Iris pigment epithelial cell (primary cell): ENCODE measurements at places on chromosomes 4 and X.

DNA sequence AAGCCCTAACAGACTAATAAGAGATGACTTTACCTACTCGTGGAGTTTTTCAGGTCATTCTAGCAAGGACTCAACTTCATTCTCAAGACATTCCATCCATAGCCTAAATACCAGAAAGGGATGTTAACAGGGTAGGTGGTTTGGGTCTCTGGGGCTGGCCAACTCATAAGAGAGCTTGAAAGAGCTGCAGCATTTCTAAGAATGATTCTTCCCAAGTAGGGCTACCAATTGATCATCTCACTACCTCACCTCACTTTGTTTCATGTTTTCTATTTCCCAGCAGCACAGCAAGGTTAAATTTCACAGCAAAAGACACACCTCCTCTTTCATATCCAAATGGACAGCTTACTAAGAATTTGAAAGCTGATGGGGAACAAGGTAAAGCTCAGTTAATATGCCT, 614.8 kb upstream of the DIPK2B start:
- DNase-seq, result no peak

DNA sequence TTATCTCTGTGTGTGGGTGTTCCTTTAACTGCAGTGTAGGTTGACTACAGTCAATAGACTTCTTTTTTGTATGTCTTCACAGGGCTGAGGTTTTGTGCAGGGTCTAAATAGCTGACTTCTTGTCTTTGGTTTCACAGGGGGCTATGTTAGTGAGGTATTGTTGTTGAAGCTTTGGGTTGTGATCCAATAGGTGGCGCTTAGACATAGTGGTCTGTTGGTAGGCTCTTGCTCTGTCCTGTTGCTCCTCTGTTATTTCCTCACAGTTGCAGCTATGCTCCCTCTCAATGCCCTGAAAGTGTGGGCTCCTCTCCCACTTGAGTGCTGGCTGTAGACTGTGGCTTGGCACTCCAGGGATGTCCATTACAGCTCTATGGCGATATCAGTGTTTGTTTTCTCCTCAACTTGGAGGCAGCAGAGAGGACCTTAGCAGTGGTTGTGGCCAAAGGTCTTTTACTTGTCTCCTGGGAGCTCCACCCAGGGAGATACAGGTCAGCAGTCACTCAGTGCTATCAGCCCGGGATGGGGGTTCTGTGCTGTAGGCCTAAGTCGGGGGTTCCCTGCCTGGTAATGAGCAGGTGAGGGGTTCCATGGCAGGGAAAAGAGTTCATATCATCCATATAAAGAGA, 14.0 kb downstream of the POF1B start:
- DNase-seq, result no peak

GRCh38 chr4:109994415-109994827, 81.7 kb downstream of the EGF start:
- DNase-seq, result no peak

DNA sequence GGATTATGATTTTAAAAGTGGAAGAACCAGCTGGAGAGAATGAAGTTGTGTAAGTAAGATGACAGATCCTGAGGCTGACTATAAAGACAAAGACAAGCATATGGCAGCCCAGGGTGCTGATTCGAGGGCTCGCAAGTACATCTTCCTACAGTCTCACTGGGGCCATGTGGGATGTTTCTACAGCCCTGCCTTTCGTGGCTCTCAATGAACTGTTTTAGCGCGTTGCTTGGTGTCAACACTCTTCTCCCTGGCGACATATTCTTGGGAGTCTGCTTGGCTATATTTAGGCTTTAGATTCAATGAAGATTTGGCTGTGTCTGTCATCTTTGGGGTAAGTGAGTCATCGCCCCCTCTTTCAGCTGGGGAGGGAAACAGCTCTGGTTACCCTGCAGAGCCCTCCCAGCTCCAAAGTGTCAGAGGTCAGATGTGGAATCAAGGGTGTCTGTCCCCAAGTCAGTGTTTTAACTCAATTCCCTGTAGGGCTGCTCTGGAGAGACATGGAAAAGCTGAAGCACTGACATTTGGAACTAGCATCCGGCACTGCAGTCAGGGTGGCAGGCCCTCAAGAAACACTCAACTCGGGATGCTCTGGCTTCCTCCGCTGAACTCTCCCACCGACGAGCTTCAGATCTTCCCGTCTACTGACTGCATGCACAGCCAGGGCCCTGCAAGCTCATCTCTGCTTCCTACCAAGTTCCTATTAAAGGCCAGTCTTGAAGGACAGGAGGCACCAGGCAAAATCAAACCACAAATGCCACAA, 65.7 kb downstream of the GATB start:
- no peak for DNase-seq

DNA sequence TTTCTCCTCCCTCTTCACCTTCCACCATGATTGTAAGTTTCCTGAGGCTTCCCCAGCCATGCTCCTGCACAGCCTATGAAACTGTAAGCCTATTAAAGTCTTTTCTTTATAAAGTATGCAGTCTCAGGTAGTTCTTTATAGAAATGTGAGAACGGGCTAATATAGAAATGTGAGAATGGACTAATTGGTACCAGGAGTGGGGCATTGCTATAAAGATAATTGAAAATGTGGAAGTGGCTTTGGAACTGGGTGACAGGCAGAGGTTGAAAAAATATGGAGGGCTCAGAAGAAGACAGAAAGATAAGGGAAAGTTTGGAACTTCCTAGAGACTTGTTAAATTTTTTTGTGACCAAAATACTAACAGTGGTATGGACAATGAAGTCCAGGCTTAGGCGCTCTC, 959.3 kb downstream of the SH3BGRL start:
- DNase-seq, result no peak

GRCh38 chr4:168562041-168562571, 65.3 kb downstream of the PALLD start:
- DNase-seq, result peak; percentile 73

- no peak for DNase-seq
Observed at GRCh38 chr4:153181700-153182099, 22.5 kb upstream of the TRIM2 start.

DNA sequence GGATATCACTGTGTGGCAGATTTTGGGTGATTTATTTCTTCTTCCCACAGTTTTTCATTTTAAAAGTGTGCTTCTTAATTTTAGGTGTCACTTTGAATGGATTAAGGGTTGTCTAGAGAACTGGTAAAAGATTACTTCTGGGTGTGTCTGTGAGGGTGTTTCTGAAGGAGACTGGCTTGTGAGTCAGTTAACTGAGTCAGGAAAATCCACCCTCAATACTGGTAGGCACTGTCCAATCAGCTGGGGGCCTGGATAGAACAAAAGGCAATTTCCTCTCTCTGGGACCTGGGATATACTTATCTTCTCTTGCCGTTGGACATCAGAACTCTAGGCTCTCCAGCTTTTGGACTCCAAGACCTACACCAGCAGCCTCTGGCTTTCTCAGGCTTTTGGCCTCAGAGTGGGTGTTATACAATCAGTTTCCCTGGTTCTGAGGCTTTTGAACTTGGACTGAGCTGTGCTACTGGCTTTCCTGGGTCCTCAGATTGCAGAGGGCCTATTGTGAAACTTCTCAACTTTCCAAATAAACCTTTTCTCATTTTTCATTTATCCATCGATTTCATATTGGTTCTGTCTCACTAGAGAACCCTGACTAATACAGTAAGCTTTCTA, 413.1 kb downstream of the GBA3 start:
- no peak for DNase-seq

GRCh38 chrX:122703762-122704161, 480.3 kb upstream of the GRIA3 start:
- no peak for DNase-seq

DNA sequence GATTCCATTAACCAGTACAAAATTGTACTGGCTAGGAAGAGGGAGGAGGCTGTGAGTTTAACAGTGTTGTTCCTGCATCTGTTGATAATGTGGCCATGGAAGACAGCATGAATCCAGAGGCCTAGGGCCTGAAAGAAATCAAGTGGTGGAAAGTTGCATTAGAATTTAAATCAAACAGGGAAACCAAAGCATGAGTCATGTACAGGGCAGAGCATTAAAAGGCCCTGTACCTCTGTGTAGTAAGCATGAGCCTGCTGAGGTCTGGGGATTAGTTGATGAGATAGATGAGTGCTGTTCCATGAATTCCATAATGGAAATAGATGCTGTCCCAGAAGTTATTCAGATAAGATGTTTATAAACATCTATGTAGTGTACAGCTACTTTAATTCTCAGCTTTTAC, 58.3 kb downstream of the MID1IP1 start:
- DNase-seq, result peak; percentile 14

- no peak for DNase-seq
Observed at GRCh38 chr4:3225936-3226335, 23.0 kb upstream of the MSANTD1 start.

DNA sequence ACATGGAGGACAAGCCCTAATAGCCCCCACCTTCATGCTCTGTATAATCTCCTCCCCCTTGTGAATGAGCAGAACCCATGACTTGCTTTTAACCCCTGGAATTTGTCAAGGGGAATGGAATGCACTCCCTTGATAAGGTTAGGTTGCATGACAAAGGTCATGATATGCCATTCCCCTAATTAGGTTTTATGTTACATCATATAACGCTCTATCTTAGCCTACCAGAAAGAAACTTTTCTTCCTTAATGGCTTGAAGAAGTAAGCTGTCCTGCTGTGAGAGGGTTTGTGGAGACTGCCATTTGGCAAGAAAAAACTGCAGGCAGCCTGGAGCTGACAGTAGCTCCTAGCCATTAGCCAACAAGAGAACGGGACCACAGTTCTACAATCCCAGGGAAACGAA, 399.8 kb upstream of the MAD2L1 start:
- no peak for DNase-seq

- DNase-seq, result peak; percentile 24
Observed at GRCh38 chrX:68941385-68941952, 112.6 kb downstream of the EFNB1 start.

DNA sequence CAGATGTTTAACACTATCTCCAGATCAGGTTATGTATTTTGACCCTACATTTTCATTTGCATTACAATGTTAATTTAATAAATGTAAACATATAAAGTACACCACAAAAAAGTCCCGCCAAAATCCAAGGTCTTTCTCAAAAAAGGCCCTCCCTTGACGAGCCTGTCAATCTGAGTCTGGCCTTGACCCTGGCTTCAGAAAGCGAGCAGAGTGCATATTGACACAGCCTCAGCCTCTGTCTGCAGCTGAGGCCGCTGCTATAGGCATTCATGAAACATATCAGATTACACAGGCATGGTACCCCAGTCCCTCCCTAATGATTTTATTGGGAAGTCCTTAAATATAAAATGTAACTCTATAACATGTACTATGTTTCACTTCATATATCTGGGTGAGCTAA, 6.2 kb downstream of the MBNL3 start:
- DNase-seq, result no peak

DNA sequence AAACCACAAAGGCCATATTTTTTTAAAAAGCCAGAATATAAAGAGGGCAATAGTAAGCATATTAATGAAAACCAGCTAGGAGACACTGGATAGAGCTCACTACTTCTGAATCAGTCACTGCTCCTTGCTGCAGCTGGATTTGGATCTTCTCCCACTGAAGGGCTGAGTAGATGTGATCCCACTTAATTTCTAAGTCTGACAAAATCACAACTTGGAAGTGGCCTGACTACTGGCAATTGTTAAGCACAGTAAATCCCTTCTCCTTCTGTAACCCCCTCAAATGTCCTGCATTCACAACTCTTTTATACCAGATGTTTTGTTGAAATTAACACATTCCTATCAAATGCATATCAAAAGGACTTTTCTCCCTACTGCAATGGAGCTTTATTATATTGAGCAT, 72.9 kb downstream of the AMMECR1 start:
- no peak for DNase-seq

DNA sequence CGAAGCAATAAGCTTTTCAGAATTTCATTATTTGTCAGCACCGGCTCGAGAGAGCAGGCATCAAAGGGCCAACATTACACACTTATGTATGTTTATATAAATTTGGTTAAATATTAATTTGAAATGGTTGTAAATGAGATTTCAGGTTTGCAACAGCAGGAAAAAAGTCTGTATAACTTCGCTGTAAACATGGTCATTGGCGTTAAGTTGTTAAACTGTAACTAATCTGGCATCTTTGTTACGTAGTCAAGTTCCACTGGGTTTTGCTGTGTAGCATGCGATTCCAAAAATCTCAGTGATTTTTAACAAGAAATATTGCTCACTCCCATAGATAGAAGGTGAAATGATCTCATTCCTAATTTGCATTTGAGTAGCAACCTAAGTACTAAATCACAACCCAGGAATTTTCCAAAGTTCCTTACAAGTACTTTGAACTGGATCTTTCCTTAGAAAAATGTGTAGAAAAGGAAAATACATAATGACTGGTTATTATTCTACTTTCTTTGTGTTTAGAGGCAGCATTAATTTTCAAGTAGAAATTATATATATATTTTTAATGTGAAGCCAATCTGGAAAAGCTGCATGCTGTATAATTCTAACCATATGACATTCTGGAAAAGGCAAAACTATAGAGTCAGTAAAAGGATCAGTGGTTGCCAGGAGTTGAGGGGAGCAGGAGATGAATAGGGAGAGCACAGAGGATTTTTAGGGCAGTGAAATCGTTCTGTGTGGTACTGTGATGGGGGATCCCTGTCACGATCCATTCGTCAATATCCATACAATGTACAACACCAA, 222.1 kb downstream of the CBR4 start:
- no peak for DNase-seq

DNA sequence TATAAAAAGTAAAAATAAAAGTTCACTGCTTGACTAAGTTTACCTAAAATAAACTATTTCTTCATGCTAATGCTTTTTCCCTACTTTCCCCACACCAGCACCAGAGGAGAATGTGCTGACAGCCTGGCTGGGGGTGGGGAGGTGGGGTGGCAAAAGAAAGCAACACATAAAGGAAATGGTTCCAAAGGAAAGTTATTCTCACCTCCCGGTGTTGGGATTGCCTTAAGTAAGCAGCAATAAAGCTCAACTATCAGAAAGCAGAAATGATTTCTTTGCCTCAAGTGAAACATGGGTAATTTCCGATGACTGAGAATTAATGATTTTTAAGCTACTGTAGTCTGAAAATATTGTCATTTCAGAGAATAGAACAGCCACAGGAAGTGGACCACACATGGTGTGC, 84.5 kb upstream of the DKK2 start:
- peak; percentile 36 for DNase-seq

DNA sequence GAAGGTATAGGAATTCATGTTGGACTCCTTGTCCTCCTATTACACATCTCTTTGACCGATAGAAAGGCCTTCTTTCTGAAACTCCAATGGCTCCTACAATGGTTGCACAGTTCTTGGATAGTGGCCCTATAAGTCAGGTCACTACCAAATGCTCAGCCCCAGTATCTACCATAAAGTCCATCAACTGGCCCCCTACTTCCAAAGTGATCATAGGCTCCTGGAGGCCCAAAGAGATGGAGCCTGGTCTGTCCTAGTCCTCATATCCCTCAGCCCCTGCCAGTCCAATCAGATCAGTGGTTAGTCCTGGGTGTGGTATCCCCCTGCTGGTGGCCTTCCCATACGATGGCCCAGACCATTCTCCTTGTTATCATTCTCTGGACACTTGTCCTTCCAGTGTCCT, 30.3 kb downstream of the SULT1E1 start:
- no peak for DNase-seq
